AG09309 (cell line): ENCODE measurements at places on chromosomes 2 and 18.

- DNase-seq, result no peak
Measured at GRCh38 chr2:178266445-178266844, 72.1 kb downstream of the OSBPL6 start.

DNA sequence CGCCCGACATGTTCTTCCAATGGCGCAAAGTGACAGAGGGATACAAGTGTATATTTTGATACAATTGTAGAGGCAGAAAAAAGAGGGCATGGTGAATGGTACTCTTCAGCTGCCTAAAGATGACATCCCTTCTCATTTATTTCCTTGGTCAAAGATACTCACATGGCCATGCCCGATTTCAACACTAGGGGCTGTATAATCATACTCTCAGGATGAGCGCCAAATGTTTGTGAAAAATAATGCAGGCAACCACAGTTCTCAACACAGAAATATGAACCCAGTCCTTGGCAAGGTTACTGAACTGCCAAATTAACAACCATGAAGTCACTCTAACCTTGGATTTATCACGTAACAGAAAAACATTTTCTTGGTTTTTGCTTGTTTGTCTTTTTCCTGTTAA lies 204.4 kb downstream of the CCDC102B start:
- DNase-seq, result no peak

DNA sequence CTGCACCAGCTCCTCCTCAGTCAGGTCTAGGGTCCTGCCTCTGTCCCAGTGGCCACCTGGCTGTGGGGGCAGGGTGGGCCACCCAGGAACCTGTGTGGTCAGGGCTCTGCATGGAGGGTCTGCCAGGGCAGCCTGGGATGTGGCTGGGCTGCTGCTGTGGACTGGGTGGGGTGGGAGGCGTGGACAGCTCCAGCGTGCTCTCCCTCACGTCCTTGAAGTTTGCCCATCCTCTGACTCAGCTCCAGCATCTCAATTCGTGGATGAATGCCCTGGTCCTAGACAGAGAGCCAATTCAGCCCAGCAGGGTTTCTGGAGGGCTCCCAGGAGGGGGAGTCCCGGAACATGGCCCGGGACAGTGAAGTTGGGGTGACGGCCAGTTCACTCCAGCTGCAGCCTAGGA lies 64.3 kb upstream of the EPAS1 start:
- DNase-seq, result no peak

GRCh38 chr2:136027112-136027511 lies 41.7 kb upstream of the DARS1 start:
- no peak for DNase-seq

- DNase-seq, result no peak
Measured at GRCh38 chr2:73408198-73408597, 22.6 kb downstream of the ALMS1 start.

DNA sequence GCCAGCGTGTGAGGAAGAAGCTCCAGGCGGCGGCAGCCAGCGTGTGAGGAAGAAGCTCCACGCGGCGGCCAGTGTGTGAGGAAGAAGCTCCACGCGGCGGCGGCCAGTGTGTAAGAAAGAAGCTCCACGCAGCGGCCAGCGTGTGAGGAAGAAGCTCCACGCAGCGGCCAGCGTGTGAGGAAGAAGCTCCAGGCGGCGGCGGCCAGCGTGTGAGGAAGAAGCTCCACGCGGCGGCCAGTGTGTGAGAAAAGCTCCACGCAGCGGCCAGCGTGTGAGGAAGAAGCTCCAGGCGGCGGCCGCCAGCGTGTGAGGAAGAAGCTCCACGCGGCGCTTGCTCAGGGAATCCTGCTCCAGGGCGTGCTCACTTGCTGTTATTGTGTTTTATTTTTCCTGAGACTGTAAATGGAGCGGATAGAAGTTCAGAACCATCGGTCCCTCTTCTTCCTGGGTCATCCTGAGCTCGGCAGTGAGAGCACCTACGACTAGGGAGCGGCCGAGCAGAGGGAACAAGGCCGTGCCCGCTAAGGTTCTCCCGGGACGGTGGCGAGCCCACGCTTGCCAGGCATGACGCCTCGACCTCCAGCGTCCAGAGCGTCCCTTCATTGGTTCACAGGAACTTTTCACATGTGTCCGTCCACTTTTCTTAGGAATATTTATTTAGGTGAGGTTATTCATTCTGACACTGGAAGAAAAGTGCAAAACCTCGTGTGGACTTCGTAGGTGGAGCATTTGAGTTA lies 94.2 kb downstream of the TMEM18 start:
- DNase-seq, result no peak

- DNase-seq, result no peak
Measured at GRCh38 chr2:71526141-71526540, 72.8 kb downstream of the DYSF start.

GRCh38 chr18:68555879-68556301 lies 159.0 kb downstream of the TMX3 start:
- no peak for DNase-seq

DNA sequence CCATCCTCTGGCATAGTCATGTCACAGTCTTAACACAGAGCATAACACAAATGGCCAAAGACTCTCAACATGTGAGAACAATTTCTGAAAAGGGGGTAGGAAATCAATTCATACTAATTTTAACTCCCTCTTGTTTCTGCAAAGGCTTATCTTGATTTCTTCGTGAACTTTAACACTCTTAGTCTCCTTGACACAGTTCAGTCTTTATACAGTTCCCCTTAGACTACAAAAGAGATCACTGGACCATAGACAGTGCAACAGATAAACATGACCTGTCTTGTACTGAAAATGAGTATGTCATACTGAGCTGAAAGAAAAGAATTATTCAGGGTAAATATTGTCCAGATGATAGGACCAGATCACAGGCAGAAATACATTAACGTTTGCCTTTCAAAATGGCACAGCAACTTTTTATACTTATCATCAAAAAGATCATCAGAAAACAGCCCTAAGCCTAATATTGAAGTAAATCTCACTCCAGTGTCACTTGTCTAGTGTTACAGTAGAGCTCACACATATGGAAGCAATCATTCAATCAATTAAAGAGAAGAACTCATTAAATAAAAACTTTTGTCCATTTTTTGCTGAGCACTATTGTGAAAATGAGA lies 56.4 kb upstream of the VRK2 start:
- no peak for DNase-seq

GRCh38 chr18:48669991-48670750 lies 131.3 kb downstream of the CTIF start:
- no peak for DNase-seq

- DNase-seq, result no peak
Measured at GRCh38 chr2:231634412-231634811, 41.7 kb downstream of the TEX44 start.

GRCh38 chr18:23528580-23529472 lies 25.5 kb downstream of the RMC1 start:
- DNase-seq, result peak; percentile 35

GRCh38 chr2:219221957-219222518 lies 3.3 kb upstream of the ABCB6 start:
- DNase-seq, result no peak

DNA sequence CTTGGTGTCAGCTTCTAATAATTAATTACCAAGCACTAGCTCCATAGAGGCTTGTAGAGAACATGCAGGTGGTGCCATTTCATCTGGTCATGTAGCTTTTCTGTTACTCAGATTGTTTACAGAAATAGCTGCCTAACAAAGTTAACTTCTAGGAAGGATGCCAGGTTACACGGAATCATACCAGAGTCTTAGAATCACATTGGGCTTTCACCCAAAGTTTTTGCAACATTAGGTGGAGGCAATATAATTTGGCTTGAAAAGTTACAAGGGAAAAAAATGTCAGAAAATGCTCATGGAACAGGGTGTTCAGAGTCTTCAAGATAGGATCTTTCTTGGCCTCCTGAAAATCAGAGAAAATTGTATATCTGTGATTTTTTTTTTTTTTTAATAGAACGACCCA lies 135.6 kb downstream of the ARHGAP15 start:
- DNase-seq, result peak; percentile 61

- DNase-seq, result no peak
Measured at GRCh38 chr2:60482222-60482621, 71.2 kb downstream of the BCL11A start.

DNA sequence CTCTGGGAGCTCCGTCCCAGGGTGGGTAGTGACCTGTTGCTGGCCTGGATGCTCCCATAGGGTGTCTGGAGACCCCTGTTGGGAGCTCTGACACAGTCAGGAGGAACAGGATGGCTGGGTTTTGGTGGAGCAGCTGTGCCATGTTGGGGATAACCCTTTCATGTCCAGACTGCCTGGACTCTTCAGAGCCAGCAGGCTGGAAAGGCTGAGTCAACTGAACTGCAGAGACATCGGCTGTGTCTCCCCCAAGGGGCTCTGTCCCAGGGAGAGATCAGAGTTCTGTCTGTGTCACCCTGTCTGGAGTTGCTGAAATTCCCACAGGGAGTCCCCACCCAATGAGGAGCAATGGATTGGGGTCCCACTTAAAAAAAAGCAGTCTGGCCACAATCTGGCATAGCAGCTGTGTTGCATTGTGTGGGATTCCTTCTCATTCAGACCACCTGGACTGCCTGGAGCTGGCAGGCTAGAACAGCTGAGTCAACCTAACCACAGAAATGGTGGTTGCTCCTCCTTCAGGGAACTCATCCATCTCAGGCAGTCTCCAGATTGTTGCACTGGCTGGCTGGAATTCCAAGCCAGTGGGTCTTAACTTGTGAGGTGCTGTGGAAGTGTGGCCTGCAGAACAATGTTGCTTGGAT lies 37.2 kb downstream of the AGPS start:
- peak; percentile 83 for DNase-seq

- DNase-seq, result no peak
Measured at GRCh38 chr2:17538844-17539554, 1.5 kb upstream of the VSNL1 start.

GRCh38 chr18:7004009-7004408 lies 113.6 kb downstream of the LAMA1 start:
- no peak for DNase-seq

- DNase-seq, result no peak
Measured at GRCh38 chr2:145777297-145777696, 1257.4 kb upstream of the ZEB2 start.

DNA sequence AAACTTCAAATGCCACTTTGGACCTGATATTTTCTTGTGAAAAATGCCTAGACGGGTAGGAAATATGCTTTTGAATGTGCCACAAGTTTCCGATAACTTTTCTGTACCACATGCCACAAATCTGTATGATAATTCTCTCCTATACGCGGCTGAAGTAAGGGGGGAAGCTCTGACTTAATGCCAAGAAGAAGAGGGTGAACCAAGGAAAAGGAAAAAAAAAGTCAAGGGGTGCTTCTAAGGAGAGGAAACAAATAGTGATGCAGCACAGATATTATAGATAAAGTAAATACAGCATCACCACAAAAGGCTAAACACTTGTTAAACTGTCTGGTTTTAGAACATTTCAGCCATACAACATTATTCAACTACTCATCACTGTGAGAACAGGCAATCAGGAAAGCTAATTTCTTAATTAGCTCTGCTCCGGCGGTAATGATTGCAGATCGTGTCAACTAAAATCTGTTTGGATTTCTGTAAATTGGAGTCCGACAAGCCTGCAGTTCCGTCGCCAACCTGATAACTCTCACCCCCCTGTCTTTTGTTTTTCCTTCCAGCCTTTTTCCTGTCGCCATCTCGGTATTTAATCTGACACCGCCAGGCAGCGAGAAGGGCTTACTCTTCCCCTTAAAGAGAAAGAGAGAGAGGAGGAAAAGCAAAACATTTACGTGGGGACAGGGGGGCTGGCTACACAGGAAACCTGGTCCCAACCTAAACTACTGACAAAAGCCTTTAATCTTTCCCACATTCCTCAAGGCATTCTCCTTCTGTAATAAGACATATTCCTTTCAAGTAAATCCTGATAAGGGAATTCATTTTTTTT lies 67.5 kb downstream of the ZEB2 start:
- no peak for DNase-seq

GRCh38 chr2:12221584-12221983 lies 475.2 kb downstream of the LPIN1 start:
- no peak for DNase-seq

DNA sequence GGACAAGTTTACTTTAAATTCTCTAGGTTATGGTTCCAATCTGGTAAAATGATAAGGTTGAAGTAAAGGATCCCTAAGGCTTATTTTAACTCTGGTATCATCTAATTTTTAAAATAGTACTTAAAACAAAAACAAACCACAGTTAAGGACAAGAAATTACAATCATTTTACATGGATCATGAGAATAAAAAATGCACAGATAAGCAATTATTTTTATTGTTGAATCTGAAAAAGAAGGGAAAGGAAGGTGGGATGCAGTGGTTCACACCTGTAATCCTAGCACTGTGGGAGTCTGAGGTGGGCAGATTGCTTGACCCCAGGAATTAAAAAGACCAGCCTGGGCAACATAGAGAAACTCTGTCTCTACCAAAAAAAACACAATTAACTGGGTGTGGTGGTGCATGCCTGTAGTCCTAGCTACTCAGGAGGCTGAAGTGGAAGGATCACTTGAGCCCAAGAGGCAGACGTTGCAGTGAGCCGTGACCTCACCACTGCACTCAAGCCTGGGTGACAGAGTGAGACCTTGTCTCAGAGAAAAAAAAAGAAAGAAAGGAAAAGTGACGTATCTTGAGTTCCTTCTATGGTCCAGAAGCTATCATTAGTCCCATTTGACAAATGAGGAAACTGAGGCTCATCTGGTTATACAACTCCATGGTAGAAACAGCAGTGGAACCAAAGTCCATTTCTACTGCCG lies 2.5 kb downstream of the TNFAIP6 start:
- no peak for DNase-seq

DNA sequence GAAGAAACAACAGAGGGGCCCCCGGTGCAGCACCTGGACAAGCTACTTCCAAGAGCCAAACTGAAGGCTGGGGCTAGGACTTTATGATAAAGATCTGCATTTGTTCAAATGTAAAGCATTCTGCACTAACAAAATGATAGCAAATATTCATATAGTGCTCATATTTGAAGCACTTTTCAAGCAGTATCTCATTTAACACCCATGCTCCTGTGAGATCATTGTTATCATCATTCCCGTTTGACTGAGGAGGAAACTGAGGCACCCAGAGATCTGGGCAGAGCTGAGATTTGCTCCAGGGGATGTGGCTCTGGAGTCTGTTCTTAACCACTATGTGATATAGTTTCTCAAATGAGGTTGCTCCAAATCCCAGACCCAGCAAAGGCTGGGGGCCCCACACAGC lies 9.8 kb downstream of the KCTD1 start:
- DNase-seq, result no peak

GRCh38 chr2:118495290-118495689 lies 352.2 kb downstream of the EN1 start:
- DNase-seq, result no peak

DNA sequence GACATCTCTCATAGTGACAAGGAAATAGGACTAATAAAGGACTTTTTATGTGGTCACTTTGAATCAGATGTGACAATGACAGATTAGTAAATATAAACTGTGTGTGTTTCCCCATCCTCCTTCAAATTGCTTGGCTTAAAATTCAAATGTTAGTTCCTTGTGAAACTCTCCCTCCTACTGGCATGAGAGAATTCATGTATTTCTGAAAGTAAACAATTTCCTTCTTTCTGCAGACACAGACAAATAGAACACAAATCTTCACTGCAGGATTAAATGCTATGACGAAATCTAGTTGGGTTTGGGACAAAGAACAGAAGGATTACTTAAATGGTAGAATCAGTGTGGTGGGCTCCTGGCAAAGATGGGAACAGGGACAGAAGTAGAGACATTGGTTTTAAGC lies 328.7 kb upstream of the FAM98A start:
- DNase-seq, result no peak
